ENCODE measurements at places on chromosomes 6 and 20. TPM values are rescaled to one million over a fixed set of nuclear protein-coding genes. Genes with fewer than 3 reads are reported as not detected.
A peak's percentile ranks its signal among the peaks of the same experiment; 100 is the strongest.

- DNase-seq: no peak
Observed at GRCh38 chr6:158819977-158820622, 932 bp upstream of the EZR start.

GRCh38 chr20:9225879-9226278, 157.0 kb downstream of the PLCB4 start:
- no peak for DNase-seq

GRCh38 chr6:33623895-33624381, 2.8 kb downstream of the ITPR3 start:
- DNase-seq: no peak

DNA sequence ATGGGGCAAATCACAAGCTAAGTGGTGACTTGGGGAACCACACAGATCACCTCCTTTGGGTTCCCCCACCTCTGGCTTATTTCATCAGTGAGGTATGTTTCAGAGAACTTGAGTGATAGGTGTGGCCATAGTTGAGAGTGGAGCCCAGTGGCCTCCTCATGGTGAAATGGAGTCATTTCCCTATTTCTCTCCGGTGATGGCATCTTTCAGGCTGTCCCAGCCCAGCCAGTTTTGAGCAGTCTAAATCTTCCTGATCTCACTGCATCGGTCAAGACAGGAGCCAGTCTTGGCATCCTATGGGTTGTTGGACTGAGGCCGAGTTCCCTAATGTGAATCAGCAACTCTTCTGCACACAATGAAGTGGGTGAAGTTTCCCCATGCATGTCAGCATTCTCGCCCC, 132.4 kb downstream of the EYA2 start:
- DNase-seq: no peak

- DNase-seq: no peak
Observed at GRCh38 chr6:119677384-119677783, 327.8 kb upstream of the MAN1A1 start.

- DNase-seq: no peak
Observed at GRCh38 chr6:87104667-87105066, 9.8 kb upstream of the CGA start.

DNA sequence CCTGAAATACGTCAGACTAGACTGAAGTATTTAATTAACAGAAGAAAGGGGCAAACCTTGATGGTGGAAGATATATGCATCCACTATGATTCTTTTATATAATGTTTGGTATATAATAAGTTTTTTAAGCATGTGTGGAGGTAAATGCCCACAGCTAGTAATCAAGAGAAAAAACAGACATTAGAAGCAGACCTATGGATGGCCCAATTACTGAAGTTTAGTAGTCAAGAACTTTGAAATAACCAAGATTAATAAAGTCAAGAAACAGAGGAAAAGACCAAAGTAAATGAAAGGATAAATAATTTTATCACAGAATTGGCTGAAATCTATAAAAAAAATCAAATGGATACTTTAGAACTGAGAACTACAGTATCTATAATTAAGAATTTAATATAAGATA, 15.3 kb downstream of the TTI1 start:
- no peak for DNase-seq

GRCh38 chr6:113994934-113995342, 24.0 kb upstream of the HDAC2 start:
- peak; percentile 50 for DNase-seq

Gene CHMP4B
- total RNA-seq: 66.1 TPM

Gene GMEB2
- 14.2 TPM for total RNA-seq

Data from WTC11 (cell line).